Mucosa of gallbladder (tissue), 1 donor: ENCODE measurements at places on chromosomes 12 and 14. TPM values are rescaled to one million over a fixed set of nuclear protein-coding genes. Genes with fewer than 3 reads are reported as not detected.

The ADAMTS20 gene
- not detected for total RNA-seq

The SLC5A8 gene
- total RNA-seq: 0.06 TPM

The TAS2R46 gene
- 0.46 TPM for total RNA-seq

The SLC24A4 gene
- total RNA-seq: 1.8 TPM

The LRRC10 gene
- total RNA-seq: not detected

The MIPOL1 gene
- 12.3 TPM for total RNA-seq

The LBHD2 gene
- 0.60 TPM for total RNA-seq

The KCNK10 gene
- 0.60 TPM for total RNA-seq

The KRT72 gene
- not detected for total RNA-seq

The TC2N gene
- total RNA-seq: 104 TPM

The RGS6 gene
- 1.1 TPM for total RNA-seq

The ACACB gene
- 56.9 TPM for total RNA-seq

The SLC15A4 gene
- total RNA-seq: 28.6 TPM

The HHIPL1 gene
- 5.3 TPM for total RNA-seq

The A2M gene
- 550 TPM for total RNA-seq

The DDIT3 gene
- 24.6 TPM for total RNA-seq

The GPD1 gene
- 21.5 TPM for total RNA-seq

The REC8 gene
- total RNA-seq: 208 TPM

The CLEC9A gene
- 1.2 TPM for total RNA-seq

The FGF6 gene
- not detected for total RNA-seq

The C12orf54 gene
- not detected for total RNA-seq

The KLHL33 gene
- total RNA-seq: 0.92 TPM

The TBX3 gene
- total RNA-seq: 12.0 TPM

The GLIPR1L1 gene
- not detected for total RNA-seq

The ISCU gene
- 129 TPM for total RNA-seq

The CCDC196 gene
- total RNA-seq: not detected

The PRB4 gene
- total RNA-seq: not detected

The MTHFD1 gene
- total RNA-seq: 40.7 TPM

The CRACR2A gene
- 5.3 TPM for total RNA-seq

The BHLHE41 gene
- total RNA-seq: 99.6 TPM

The PACS2 gene
- 105 TPM for total RNA-seq

The ATN1 gene
- 153 TPM for total RNA-seq

The GDF3 gene
- not detected for total RNA-seq

The TEP1 gene
- 107 TPM for total RNA-seq

The PAWR gene
- 123 TPM for total RNA-seq

The CLEC2B gene
- total RNA-seq: 10.1 TPM

The CHGA gene
- 0.29 TPM for total RNA-seq

The MON2 gene
- total RNA-seq: 51.1 TPM

The FAM90A1 gene
- 0.29 TPM for total RNA-seq

The EIF5 gene
- total RNA-seq: 265 TPM

The NGB gene
- total RNA-seq: not detected

The BICD1 gene
- 30.1 TPM for total RNA-seq

The HPD gene
- total RNA-seq: 2.8 TPM

The TMEM132C gene
- total RNA-seq: 6.7 TPM

The SDS gene
- 1.6 TPM for total RNA-seq

The KRT74 gene
- total RNA-seq: not detected

The TAS2R19 gene
- total RNA-seq: 1.9 TPM

The REP15 gene
- 0.95 TPM for total RNA-seq

The EIF2B1 gene
- 41.9 TPM for total RNA-seq

The RASSF3 gene
- total RNA-seq: 130 TPM

The EPYC gene
- total RNA-seq: not detected

The DIO2 gene
- total RNA-seq: 1.8 TPM
